Cerebellum (tissue), 4 donors: ENCODE measurements at places on chromosomes 3 and 15.

DNA sequence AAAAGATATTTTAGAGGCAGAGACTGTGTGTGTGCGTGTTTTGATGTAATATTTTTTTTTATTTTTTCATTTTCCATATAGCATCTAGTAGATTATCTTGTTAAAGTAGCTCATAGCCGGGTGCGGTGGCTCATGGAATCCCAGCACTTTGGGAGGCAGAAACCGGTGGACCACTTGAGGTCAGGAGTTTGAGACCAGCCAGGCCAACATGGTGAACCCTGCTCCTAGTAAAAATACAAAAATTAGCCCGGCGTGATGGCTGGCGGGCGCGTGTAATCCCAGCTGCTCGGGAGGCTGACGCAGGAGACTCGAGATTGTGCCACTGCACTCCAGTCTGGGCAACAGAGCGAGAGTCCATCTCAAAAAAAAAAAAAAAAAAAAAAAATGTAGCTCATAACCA lies 1481.2 kb upstream of the CADM2 start:
- DNase-seq = no peak

- no peak for DNase-seq
These were observed 134.2 kb downstream of the WDR72 start for GRCh38 chr15:53625260-53625659.

- no peak for DNase-seq
These were observed 409.4 kb upstream of the PPP2R3A start for GRCh38 chr3:135556174-135556573.

DNA sequence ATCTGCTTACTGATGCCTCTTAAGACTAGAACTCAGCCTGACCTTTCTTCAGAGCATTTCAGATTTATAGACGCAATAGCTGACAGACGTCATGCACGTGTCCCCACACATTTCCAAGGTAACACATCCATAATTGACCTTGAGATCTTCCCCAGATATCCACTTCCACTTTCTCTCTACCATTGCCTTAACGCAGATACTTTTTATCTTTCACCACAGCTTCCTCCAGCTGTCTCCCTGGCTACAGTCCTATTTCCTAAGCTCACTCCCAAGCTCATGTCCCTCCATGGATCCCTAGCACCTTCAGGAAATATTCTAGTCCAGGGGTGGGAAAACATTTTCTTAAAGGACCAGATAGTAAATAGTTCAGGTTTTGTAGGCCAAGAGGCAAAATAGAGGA lies 173.0 kb upstream of the MITF start:
- no peak for DNase-seq
